Stomach (tissue), 19 donors: ENCODE measurements at places on chromosomes 1 and 21. TPM values are rescaled to one million over a fixed set of nuclear protein-coding genes. Genes with fewer than 3 reads are reported as not detected.

- DNase-seq: no peak
Observed at GRCh38 chr1:39297551-39297950, 93.1 kb downstream of the MACF1 start.

Gene PAPPA2
- total RNA-seq: 0.29 TPM

Gene ESPN
- not detected for total RNA-seq

DNA sequence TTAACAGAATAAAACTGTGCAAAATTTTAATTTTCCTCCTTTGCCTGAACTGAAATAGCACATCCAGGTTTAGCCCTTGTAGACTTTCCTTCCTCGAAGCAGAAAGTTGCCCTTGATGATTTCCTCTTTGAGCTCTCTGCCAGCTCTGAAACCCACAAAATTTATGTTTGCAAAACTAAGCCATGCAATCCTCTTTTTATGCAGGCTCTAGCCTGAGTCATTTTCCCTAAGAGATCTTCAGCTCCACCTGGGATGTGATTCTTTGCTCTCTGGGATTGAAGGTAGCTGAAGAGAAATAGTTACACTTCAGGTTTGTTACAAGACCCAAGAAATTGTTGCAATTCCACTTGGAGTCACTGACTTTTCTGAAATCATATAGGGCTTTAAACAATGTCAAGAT lies 1.4 kb upstream of the F3 start:
- DNase-seq: no peak

GRCh38 chr1:58064166-58064565 lies 482.4 kb downstream of the OMA1 start:
- DNase-seq: no peak

DNA sequence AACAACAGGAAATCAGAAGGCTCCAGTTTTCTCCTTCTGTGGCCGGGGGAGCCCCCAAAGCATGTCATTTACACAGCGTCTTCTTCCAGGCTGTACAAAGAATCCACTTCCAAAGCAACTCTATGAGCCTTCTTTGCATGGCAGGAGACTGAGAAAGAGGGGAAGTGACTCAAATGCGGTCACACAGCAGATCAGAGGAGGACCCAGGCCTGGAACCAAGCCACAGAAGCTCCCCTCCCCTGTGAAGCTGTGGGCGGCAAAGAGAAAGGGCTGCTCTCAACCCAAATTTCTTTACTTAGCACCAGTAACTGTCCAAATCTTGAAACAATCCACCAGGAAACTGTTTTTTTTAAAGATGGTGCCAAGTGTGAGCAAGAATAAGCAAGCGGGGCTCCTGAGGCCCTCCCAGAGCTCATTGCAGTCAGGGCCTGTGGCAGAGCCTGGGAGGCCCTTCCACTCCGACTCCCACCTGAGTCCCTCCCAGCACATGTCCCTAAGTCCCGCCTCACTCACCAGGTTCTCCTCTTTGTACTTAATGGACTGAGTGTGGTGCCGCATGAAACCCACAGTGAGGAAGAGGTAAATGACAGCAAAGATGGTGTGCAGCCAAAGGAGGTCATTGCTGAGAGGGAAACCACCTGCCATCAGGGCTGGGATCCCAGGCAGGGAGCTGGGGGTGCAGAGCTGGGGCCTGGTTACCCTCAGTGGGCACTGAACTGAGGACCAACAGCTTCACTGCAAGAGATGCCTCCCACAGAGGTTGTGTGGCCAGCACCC lies 15.9 kb downstream of the TMEM63A start:
- DNase-seq: peak; percentile 57

Gene NTMT2
- not detected for total RNA-seq

DNA sequence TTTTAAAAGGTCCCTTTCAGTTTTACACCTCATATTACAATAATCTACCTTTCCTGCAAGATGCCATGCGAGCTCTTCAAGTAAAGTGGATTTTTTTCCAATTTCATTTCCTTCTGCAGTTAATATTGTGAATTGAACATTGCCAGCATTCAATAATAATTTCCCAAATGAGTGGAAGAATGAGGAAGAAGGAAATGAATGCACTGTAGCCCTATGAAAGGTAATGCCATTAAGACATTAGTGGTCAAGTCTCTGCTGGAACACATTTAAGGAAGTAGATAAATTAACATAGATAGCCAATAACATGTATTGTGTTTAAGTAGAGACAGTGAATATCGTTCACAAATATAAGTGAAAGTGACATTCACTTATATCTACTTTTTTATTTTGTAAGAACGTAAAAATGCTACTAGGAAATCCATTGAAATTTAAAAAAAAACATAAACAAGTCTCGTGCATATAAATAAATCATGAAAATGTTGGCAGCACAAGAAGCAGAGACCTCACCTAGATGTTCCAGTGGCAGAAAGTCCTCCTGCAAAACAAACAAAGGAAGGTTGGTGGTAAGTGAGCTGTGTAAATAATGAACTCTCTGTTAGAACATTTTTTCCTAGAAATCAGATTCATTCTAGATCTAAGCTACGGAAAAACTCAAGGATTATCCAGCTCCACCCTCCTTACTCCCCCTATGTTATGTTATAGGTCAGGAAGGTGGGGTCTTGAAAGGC lies 17.7 kb downstream of the FCRL3 start:
- no peak for DNase-seq

- DNase-seq: no peak
Observed at GRCh38 chr1:34915521-34915920, 13.9 kb downstream of the DLGAP3 start.

Gene CD1E
- total RNA-seq: 0.92 TPM
